ENCODE measurements at places on chromosomes 5 and 9.

DNA sequence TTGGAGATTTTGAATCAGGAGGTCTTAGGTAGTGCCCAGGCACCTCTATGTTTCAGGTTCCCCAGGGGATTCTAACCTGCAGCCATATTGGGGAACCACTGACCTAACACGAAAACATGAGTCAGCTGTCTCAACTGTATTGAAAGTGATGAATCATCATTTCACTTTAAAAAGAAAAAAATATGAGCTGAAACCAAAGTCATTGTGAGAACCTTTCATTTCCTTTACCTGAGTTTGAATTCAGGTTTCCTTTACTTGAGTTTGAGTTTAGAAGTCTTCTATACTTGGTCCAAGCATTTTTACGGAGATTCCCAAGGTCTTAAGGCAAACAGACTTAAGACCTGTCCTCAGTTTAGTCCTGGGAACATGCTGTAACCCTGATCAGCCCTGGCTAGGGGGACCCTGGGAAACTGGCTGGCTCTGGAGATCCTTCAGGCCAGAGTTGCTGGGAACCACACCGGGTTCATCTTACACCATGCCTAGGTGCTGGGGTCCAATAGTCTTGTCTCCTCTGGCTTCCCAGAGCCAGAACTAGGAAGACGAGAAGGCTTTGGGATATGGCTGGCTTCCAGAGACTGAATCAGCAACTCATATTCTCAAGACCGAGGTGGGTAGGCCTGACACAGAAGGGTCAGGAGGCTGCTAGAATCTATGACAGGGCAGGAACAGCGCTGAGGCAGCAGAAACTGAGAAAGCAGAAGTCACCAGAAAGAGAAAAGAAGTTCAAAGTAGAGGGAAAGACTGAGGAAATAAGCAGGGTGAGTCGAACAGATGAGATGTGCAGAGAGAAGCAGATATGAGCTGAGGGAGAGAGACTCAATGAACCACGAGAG is 16.4 kb upstream of the PDCD1LG2 start:
- DNase-seq, result no peak

DNA sequence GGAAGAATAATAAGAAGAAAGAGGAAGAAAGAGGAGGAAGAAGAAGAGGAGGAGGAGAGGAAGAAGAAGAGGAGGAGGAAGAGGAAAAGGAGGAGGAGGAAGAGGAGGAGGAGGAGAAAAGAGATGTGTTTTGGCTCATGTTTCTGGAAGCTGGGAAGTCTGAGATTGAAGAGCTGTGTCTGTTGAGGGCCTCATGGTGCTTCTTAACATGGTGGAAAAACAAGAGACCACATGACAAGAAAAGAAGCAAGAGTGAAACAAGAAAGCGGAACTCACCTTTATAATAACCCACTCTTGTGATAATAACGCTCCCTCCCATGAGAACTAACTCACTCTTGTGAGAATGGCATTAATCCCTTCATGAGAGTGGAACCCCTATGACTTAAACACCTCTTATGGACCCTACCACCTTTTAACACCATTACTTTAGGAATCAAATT is 36.1 kb upstream of the RANBP6 start:
- no peak for DNase-seq

DNA sequence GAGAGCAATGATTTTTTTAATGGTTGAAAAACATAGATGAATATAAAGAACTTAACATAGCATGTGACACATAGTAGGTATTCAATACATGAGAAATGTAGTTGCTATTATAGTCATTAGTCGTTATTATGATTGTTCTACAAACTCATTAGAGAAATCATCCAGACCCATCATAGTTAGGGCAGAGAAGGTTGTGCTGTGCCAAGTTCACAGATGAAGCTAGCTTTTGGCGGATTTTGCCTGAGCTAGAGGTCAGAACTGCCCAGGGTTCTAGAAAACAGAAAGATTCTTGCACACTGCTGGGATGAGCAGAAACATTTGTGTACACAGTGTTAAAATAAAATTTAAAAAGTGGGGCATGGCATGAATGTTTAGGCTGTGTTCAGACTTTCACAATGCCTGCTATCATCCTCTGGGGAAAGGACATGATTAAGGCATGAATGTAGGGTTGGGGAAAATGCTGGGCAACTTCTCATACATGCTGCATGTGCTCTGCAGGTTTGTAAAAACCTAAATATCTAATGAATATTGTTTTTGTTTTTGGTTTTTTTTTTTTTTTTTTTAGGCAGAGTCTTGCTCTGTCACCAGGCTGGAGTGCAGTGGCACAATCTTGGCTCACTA is 33.3 kb upstream of the RAD23B start:
- no peak for DNase-seq

GRCh38 chr9:107742531-107743309 is 253.2 kb upstream of the KLF4 start:
- DNase-seq, result no peak

GRCh38 chr5:172766287-172767108 is 4.5 kb downstream of the DUSP1 start:
- DNase-seq, result no peak

DNA sequence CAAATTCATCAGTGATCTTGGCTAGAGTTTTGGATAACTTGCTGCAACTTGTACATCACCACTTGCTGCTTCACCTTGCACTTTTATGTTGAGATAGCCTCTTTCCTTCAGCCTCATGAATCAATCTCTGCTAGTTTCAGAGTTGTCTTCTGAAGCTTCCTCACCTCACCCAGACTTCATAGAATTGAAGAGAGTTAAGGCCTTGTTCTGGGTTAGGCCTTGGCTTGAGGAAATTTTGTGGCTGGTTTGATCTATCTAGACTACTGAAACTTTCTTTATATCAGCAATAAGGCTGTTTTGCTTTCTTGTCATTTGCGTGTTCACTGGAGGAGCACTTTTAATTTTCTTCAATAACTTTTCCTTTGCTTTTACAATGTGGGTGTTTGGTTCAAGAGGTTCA is 12.8 kb downstream of the FER start:
- no peak for DNase-seq

- no peak for DNase-seq
These were observed 39.0 kb upstream of the ZNF622 start for GRCh38 chr5:16504571-16504970.

DNA sequence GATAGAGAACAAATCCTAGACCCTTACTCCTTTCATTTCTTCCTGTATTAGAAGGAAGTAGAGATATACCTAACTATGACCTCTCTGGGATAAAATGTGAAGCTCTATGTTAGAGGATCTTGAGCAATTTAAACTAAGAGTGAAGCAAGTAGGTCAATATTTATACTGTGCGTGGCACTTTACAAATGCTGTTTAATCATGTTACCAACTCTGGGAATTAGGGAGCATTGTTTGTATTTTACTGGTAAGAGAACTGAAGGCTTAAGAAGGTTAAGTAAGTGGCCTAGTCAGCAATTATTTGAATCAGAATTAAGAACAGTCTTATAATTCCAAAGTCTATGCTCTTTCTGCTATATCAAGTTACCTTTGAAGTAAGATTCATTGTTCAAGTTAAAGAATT is 12.0 kb downstream of the TNC start:
- DNase-seq, result no peak

DNA sequence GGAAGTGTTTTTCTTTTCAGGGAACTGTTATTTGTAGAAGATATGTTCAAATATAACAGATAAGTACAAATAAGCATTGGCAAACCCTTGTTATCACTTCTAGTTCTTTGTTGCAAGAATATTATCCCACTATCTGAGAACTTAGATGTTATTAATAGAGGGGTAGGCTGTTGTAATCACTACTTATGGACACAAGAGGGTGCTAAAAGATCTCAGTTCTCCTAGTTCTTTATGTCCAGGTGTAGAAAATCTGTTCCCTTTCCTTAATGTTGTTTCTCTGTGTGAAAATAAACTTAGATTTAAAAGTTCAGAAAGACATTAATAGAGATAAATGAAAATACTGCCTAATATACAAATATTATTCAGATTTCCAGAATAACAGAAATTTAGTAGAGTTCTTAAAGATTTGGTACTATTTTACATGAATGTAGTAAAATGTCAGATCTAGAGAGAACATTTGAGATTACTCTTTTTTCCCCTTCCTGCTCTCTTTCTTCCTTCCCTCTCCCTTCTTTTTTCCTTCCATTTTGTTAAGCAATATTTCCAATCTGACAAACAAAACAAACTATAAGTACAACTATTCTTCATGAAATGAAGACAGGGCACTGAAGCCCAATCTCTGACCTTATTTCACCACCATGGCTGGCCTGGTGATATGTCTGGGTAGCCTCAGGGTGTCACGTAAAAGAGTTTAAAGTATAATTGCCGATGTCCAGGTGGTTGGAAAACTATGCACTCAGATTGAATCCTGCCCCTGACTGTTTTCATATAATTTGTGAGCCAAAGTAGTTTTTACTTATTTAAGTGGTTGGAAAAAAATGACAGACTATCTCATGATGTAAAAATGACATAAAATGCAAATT is 43.6 kb upstream of the C5orf46 start:
- DNase-seq, result no peak

- no peak for DNase-seq
These were observed 72.3 kb upstream of the ANXA1 start for GRCh38 chr9:73079326-73079725.

All from endothelial cell (in vitro differentiated cells).